ENCODE measurements at places on chromosomes 13 and 19.

GRCh38 chr13:113169277-113170272, 11.1 kb downstream of the PROZ start:
- DNase-seq = no peak

DNA sequence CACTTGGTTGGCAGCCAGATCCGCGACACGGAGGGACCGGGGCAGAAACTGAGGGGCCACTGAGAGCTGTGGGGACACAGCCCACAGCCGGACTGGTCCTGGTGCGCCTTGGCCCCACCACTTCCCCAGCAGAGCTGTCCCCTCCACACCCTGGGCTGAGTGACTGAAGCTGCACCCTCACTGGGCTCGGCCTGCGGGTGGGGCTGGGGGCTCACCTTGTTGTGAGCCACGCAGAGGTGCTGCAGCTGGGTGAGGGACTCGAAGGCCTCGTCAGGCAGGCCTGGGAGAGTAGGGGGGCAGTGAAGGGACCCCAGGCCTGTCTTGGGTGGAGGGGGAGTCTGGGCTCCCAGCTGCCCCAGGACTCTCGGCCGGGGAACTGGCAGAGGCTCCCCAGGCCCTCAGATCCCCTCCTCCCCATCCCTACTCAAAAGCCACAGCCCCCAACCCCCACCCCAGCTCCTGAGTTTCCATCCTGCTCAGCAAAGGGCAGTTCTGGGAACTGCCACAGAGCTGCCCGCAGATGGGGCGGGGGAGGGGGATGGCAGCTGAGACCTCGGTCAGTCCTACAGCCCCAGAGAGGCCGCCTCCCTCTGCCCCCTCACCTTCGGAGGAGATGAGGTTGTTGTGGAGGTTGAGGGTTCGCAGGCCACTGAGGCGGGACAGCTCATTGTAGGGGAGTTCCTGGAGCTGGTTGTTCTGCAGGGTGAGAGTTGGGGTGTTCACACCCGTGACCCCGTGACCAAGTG, 2.3 kb downstream of the PODNL1 start:
- no peak for DNase-seq

GRCh38 chr19:55368701-55369563, 1.3 kb downstream of the IL11 start:
- DNase-seq = peak; percentile 69

DNA sequence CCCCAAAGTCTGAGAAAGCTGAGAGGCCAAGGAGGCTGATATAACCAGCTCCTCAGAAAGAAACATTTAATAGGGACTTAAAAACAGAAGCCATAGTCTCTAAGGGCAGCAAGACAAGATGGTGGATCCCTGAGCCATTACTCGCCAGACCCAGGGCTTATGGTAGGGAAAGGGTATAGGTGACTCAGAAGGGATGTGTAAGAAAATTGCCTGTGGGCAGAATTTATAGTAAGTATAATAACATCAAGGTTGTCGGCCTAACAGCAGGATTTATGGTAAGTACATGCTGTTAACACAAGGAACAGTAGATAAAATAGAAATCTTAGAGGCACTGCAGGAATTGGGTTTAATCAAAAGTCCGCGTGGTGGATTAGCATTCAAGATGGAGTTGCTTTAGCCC, 14.7 kb downstream of the KBTBD6 start:
- DNase-seq = peak; percentile 74

- no peak for DNase-seq
Observed at GRCh38 chr19:3658004-3658869, 31.6 kb upstream of the CACTIN start.

GRCh38 chr13:94344126-94344818, 135.2 kb downstream of the DCT start:
- DNase-seq = no peak

DNA sequence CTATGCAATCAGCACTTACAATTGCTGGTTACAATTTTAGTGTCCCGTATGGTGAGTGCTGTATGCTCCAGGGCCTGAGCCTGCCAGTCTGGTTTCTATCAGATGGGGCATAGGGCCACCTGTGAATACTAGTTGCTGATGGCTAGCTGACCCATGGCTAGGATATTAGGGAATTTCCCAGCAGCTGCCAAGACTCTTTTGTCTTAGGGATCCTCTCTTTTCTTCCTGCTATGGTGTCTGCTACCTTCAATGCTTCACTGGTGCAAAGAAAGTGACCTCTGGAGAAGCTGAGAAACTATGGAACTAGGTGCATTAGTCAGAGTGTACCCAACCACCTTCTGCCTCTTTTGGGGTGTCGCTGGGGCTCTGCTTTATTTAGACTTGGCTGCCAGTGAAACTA, 11.6 kb downstream of the CCDC169 start:
- no peak for DNase-seq

- DNase-seq = no peak
Observed at GRCh38 chr13:80469105-80469852, 128.4 kb upstream of the SPRY2 start.

- no peak for DNase-seq
Observed at GRCh38 chr19:18804139-18804601, 13.1 kb upstream of the COMP start.

DNA sequence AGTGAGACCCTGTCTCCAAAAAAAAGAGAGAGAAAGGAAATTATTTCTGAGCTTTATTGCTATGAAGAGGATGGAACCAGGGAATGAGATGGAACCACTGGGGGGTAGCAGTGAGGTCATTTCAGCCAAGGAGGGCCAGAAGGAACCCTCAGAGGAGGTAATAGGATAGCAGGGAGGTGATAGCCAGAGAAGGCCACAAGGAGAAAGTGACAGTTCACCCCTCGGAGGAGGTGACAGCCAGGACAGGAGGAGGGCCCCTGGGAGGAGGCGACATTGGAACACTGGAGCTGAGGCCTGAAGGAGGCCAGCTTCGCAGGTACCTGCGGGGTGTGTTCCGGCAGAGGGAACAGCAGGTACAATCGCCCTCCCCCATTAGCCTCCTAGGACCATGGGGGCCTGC, 675 bp upstream of the PGPEP1 start:
- peak; percentile 58 for DNase-seq

DNA sequence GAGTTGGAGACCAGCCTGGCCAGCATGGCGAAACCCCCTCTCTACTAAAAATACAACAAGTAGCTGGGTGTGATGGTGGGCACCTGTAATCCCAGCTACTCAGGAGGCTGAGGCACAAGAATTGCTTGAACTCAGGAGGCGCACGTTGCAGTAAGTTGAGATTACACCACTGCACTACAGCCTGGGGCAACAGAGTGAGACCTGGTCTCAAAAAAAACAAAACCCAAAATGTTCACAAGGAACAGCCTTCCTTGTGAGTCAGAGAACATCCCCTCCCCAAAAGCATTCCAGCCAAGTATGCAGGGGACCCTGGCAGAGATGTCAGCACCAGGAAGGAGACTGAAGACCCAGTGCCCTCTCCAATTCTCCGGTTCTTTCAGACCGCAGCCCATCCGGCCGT, 314.9 kb upstream of the TSHZ3 start:
- DNase-seq = no peak

GRCh38 chr19:42207767-42208271, 9.7 kb downstream of the DEDD2 start:
- DNase-seq = peak; percentile 91

DNA sequence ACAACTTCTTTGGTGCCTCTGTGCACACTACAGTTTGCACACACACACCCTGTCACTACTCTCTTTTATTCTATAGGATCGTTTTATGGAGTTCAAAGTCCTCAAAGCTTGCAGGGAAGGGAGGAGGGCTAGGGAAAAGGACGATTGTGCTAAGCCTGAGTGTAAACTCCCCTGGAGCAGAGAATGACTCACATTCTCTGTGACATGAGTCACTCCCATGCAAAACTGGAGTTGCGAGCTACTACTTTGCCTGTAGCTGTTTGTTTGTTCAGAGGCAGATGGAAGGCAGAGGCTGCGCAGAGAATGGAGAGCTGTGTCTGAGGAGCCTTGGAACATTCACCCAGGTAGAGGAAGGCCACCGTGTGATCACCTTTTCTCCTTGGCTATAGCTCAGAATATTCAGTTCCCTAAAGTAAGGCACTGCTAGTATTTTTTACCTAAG, 80.5 kb upstream of the MBNL2 start:
- DNase-seq = peak; percentile 92

GRCh38 chr13:78907006-78907405, 248.1 kb upstream of the OBI1 start:
- DNase-seq = no peak

DNA sequence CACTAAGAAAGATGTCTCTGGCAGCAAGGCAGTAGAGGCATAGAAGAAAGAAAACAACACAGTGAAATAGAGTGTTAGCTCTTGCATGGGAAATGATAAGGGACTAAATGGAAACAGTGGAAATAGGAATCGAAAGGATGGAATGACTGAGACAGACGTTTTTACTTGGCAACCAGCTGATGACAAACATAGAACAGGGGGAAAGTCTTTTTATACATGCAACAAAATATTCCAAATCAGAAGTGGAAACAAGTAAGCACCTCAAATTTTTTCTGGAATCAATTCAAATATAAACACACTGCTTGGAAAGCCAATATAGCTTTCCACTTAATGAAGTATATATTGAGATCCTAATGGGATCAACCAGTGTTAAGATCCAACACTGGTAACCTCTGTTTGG, 110.2 kb downstream of the MZT1 start:
- no peak for DNase-seq

DNA sequence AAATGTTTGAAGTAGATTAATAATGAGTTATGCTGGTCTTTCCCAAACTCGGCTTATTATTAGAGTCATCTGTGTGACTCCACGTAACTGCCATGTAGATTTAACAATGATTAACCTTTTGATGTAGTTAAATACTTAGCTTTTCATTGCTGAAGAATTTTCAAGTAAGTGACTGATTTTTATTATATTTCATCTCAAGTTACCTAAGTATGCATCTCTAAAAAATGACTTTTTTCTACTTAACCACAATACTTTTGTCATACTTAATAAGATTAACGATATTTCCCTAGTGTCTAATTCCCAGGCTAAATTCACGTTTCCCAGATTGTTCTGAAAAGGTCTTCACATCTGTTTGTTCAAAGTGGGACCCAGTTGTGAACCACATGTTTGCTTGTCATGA, 17.8 kb downstream of the BIVM start:
- no peak for DNase-seq
